ENCODE measurements at places on chromosomes 3 and 15.
A peak's percentile ranks its signal among the peaks of the same experiment; 100 is the strongest.

GRCh38 chr3:11435440-11436165 is 163.4 kb downstream of the ATG7 start:
- no peak for DNase-seq

DNA sequence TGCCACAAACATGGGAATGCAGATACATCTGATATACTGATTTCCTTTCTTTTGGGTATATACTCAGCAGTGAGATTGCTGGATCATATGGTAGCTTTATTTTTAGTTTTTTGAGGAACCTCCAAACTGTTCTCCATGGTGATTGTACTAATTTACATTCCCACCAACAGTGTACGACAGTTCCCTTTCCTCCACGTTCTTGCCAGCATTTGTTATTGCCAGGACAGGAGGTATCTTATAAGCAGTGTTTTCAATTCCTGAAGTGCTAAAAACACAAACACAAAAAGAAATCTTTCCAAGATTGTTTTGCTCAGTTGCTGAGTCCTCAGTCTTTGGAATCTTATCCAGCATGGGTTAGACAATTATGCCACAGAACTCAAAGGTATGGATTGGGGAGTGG is 13.5 kb downstream of the GTF2E1 start:
- DNase-seq: no peak

DNA sequence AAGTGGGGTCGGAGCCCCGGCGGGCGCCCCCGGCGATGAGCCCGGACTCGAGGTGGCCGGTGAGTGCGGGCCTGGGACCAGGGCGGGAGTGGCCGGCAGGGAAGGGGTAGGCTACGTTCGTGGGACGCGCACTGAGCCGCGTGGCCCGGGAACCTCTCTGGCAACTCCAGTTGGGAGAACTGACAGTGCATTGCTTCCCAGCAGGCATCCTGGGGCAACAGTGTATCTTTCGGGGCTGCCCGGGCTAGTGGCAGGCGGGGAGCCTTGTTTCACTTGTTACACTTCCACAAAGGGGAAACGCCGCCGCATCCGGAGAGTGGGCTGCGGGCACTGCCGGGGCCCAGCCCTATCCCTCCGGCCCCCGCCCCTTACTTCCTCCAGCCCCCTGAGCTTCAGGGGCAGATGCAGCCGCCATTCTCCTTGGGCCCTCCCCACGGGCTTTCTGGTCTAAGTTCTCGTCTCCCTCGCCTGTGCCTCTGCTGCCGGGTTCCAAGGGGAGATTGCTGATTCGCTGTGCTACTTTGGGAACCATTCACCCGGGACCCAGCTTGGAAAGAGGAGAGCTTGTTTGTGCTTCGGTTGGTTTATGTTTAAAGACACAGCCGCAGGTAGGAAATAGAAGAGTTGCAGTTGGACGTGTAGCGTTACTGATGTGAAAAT is 675 bp downstream of the BRPF1 start:
- DNase-seq: peak; percentile 58

DNA sequence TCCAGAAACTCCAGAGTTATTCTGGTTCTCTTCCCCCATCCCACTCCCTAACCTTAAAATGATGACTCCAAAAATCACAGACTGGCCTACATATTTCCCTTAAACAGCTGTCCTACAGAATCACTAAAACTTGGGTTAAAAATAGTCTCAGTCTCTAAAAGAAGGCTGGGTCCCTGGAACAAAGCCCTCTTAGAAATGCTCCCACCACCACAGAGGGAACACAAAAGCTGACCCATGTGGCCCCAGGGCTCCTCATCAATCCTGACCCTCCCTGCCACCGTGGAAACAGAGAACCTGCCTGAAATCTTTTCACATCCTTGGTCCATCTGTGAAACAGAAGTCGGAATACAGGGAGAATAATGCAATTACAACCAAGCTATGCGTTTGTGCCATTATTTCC is 55.7 kb upstream of the DCLK3 start:
- DNase-seq: no peak

GRCh38 chr15:43143203-43143941 is 10.0 kb downstream of the TMEM62 start:
- no peak for DNase-seq

DNA sequence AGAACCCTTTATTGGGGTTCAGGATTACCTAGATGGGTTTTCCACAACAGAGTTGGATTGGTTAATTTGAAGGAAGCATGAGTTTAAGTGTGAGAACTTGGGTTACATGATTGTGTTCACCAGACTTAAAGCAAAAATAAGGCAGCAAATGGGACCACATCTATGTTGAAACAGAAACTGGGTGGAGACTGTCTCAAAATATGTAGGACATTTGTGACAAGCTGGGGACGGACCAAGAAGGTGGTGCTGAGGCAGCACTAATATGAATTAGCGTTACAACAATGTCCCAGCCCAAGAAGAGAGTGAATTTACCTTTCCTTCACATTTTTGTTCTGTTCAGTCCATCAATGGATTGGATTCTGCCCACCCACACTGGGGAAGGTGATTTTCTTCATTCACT is 866 bp upstream of the AADACL2 start:
- DNase-seq: no peak

Data from activated naive CD8-positive, alpha-beta T cell treated with anti-CD3 and anti-CD28 coated beads for 36 hours (primary cell).